HepG2 (cell line): ENCODE measurements at places on chromosomes 7 and 10. TPM values are rescaled to one million over a fixed set of nuclear protein-coding genes. Genes with fewer than 3 reads are reported as not detected.

DNA sequence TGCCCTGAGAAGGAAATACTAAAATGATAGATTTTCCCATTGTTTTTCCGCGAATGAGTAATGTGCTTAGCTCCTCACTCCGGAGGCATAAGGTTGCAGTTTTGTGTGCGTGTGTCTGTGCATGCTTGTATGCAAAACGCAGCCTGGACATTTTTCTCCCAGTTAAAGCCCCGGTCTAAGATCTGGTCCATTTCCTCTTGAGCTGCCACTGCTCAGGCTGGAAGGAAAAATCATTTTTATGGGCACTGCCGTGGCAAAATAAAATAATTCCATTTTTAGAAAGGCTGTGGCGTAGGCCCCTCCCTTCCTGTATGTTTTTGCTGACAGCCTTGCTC is 260.6 kb downstream of the WDR37 start:
- no peak for DNase-seq

- no peak for DNase-seq
Observed at GRCh38 chr7:44212581-44213184, 11.9 kb downstream of the YKT6 start.

The NUTM2A gene
- 0.05 and 0.20 TPM in 2 replicates for polyA plus RNA-seq

DNA sequence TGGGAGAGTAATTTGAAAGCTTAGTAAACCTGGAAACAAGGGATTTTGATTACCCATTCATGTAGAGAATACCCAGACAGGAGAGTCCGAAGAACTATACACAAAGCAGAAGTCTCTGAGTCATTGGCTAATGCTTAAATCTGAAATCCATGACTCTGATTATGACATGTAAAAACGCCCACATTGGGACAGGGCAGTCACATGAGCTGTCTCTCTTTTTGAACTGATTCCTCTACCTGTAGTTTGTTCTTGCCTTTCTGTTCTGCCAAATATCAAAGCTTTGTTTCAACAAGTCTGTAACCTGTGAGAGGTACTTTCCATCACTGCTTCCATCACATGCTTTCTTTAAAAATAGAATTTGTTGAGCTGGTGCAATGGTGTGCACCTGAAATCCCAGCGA is 4.3 kb upstream of the GPNMB start:
- DNase-seq, result no peak

The NPY4R gene
- not detected in 2 replicates for polyA plus RNA-seq

The ICA1 gene
- not detected in 2 replicates for polyA plus RNA-seq

DNA sequence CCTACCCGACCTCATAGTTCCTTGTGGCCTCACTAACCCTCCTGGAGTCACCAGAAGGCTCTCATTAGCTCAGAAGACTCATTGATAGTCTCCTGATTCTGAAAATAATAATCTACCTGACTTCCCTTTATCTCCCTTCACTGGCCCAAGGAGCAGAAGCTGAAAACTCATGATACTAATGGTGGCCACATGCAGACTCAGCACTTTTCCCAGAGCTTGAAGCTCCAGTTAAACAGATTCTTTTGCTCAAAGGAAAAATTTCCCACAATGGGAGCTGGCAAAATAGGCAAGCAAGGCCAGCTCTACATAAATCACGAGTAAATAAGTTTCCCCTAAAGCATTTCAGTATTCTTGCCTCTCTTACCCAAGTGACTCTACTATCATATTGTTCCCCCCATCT is 8.2 kb downstream of the NAPEPLD start:
- no peak for DNase-seq

DNA sequence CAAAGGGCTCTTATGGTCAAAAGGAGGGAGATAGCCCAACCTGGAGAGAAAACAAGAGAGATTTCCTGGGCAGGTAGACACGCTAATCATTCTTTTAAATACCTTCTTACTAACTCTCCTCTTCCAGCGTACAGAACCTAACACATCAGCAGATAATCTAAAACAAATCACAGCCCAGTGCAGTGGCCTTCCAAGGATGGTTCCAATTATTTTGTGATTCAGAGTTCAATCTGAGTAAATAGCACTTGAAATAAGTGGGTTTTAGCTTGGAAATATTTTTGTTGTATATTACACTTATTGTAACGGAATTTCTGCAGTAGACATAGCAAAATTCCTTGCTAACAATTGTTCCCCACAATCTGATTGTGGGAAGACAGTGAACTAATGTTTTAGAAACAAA is 7.3 kb upstream of the IMPDH1 start:
- DNase-seq, result no peak
